ENCODE measurements at places on chromosomes 3 and 15.

DNA sequence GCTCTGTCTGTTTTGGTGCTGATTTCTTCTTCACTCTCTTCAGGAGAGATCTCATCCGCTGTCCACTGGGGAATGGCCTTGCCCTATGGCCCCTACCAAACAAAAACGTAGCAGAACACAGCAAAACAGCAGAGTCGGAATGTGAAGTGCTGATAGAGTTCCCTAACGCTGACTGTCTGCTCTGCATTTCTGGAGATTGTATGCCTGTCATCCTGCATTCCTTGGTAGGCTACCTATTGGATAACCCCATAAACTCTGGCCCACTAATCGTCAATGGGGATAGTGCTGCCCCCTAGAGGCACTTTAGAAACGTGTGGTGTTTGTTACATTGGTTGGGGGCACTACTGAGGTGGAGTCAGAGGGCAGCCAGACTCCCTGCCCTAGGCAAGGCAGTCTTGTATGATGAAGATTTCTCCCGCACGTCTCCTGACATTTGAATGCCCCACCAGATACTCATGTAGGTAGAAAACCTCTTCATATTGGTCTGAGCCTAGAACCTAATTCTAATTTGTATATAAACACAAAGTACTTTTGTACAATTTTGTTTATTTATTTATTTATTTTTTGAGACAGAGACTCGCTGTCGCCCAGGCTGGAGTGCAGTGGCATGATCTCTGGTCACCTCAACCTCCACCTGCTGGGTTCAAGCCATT lies 15.6 kb upstream of the MAGEF1 start:
- DNase-seq: no peak

GRCh38 chr15:69610277-69610676 lies 157.7 kb downstream of the RPLP1 start:
- DNase-seq: no peak

GRCh38 chr3:142251951-142252350 lies 26.6 kb upstream of the GK5 start:
- DNase-seq: no peak

DNA sequence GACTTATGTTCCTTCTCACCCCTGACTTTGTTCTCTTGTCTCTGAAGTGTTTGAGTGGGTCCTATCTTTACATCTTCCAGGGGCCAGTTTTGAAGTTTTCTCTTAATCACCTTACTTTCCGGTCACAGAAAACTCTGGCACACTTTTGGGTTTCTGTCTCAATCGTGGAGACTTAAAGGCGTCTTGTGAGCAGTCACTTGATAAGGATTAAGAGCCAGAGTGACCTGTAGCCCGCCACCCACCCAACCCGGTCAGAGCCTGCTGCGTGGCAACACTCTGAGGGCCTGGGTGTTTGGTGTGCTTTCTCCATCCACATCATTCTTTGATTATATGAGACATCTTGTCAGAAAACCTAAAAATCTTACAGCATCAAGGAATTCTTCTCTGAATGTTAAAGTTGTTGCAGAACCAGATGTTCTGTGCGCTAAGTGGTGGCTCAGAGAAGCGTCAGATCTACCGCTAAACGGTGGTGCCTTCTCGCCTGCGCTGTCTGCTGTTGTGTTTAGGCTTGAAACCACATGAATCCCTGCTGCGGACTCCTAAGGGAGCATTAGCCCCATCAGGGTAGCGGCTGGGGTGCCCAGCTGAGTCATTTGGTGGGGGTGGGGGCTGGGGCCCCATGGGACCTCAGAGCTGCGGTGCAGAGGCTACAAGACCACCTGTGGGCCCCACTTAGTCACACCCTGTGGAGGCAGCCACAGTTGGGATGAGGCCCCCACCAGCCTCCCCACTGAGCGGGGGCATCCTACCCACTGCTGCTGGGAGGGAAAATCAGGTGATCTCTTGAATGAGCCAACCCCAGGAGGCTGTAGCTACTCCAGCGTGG lies 158.7 kb upstream of the BHLHE40 start:
- DNase-seq: no peak

GRCh38 chr3:149657321-149657925 lies 402 bp downstream of the WWTR1 start:
- DNase-seq: peak; percentile 16

DNA sequence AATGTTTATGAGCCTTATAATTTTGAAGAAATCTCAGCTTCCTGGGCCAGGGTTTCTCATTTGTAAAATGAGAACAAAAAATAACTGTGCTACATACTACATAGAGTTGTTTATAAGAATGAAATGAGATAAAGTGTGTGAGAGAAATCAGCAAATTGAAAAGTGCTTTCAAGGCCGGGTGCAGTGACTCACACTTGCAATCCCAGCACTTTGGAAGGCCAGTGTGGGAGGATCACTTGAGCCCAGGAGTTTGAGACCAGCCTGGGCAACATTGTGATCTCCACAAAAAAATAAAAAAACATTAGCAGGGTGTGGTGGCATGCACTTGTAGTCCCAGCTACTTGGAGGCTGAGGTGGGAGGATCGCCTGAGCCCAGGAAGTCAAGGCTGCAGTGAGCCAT lies 22.4 kb downstream of the FOXB1 start:
- no peak for DNase-seq

GRCh38 chr3:121660356-121661171 lies at the start of gene HCLS1:
Gene HCLS1, minus strand, starts transcription at chr3:121660903. Its CDS starts 2,556 bp downstream, at chr3:121658347.
- DNase-seq: peak; percentile 73

DNA sequence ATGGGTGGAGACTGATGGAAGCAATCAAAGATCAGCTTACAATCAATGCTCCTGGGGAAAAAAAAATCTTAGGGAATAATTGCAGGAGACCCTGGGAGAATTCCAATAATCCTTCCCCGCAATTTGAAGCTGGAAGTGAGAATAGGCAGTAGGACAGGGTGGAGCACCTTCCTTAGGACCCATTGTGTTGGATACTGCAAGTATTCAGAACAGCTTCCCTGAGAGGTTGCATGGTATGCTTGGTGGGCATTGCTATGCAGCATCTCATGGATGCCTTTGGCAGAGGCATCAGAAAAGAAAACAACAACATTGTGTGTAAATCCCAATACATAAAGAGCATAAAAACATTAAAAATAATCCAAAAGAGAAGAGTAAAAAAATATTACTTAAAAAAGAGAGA lies 24.6 kb upstream of the DUT start:
- no peak for DNase-seq

GRCh38 chr15:27119695-27120266 lies 148.8 kb downstream of the GABRG3 start:
- no peak for DNase-seq
